ENCODE measurements at places on chromosomes 5 and 9.

GRCh38 chr9:127835991-127836516, 18.4 kb downstream of the ENG start:
- peak; percentile 36 for DNase-seq

GRCh38 chr5:80933036-80933435, 27.1 kb upstream of the RASGRF2 start:
- no peak for DNase-seq

GRCh38 chr5:73454379-73455036, 5.9 kb upstream of the FOXD1 start:
- DNase-seq, result no peak

DNA sequence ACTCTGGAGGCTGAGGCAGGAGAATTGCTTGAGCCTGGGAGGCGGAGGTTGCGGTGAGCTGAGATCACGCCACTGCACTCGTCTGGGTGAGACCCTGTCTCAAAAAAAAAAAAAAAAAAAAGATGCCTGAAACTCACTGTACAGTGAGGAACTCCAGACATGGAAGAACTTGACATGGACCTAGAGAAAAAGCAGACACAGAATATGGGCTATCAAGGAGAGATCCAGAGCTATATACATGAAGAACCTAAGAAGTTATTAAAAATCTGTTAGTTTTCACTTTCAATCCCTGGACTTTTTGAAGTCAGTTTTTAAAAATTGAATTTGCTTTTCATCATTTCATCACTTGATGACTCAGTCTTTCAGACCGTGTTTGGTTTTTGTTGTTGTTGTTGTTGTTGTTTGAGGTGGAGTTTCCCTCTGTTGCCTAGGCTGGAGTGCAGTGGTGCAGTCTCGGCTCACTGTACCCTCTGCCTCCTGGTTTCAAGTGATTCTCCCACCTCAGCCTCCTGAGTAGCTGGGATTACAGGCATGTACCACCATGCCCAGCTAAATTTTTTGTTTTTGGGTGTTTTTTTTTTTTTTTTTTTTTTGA, 20.3 kb downstream of the PAIP2 start:
- DNase-seq, result no peak

- no peak for DNase-seq
Measured at GRCh38 chr5:5296051-5296450, 126.4 kb upstream of the ICE1 start.

DNA sequence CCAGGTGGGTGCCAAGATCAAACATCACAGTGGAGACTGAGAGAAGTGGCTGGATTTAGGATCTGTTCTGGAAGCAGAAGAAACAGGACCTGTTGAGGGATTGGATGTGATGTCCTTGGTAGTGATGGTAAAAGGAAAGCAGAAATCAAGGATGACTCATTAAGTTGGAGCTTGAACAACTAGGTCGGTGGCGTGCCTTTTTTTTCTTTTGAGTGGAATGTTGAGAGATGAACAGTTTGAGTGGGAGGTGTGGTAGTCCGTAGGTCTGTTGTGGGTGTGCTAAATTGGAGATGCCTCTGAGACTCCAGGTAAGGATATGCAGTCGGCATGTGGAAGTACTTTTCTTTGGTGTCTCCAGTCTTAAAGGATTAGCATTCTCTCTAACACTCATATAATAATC, 92.1 kb upstream of the IL12B start:
- DNase-seq, result no peak

- no peak for DNase-seq
Measured at GRCh38 chr5:118561971-118562370, 426.4 kb downstream of the DTWD2 start.
